Smooth muscle cell of bladder (primary cell): ENCODE measurements at places on chromosomes 4 and X. TPM values are rescaled to one million over a fixed set of nuclear protein-coding genes. Genes with fewer than 3 reads are reported as not detected.

The ETDB gene
- total RNA-seq, result not detected in 2 replicates

The SPARCL1 gene
- total RNA-seq, result under 0.01 and 0.18 TPM in 2 replicates

The RBM46 gene
- 0.09 TPM in 1 of 2 replicates, not detected in the other for total RNA-seq

The GRIPAP1 gene
- total RNA-seq, result 22.6 and 22.8 TPM in 2 replicates

The RNF128 gene
- 2.4 and 5.7 TPM in 2 replicates for total RNA-seq

The GRIA3 gene
- 2.0 and 8.1 TPM in 2 replicates for total RNA-seq
